Fibroblast of skin of left quadriceps (primary cell): ENCODE measurements at places on chromosomes 12 and 14.

GRCh38 chr14:97080991-97081390, 283.8 kb downstream of the VRK1 start:
- no peak for DNase-seq

GRCh38 chr12:122894193-122895121, 1.5 kb downstream of the VPS37B start:
- DNase-seq: no peak

DNA sequence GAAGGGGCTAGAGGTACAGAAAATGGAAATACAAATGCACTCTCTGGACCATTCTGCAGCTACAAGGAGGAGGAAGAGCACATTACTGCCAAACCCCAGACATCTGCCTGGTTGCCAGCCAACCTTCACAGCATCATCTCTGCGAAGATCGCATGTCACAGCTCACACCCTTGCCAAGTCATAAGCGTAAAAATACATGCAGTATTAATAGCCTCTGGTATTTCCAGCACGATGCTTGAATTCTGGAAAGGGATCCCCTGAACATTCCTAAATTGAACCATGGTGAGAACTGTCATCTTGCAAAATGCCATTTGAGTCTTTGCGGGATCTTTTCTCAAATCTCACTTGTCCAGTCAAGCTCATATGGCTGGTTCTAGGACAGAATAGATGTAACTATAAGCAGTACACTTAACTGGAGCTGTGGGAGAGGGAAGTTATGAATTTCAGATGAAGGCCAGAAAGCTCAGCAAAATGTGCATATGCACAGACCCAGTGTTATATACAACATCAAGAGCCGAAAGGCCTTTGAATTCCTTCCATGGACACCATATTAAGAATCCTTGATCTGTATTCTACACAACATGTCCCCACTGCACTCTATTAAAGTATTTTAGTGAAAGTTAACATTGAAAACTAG, 211.6 kb downstream of the DUSP6 start:
- DNase-seq: peak; percentile 41

DNA sequence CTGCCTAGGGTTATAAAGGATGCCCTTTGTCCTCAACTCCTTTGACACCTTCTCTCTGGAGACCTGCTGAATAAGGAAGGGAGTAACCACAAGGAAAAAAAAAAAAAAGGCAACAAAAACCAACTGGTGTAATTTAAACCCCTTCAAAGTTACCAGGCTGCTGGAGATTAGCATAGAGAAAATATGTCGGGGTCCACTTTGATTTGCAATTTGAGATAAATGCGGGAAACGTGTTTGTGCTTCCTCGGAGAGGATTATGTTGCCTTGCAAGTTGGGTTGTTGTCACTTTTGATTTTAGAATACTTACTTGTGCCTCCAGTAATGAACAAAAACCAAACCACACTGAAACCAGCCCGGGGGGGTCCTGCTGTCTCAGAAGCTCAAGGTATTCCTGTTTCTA, 200.2 kb upstream of the MYL2 start:
- DNase-seq: no peak

DNA sequence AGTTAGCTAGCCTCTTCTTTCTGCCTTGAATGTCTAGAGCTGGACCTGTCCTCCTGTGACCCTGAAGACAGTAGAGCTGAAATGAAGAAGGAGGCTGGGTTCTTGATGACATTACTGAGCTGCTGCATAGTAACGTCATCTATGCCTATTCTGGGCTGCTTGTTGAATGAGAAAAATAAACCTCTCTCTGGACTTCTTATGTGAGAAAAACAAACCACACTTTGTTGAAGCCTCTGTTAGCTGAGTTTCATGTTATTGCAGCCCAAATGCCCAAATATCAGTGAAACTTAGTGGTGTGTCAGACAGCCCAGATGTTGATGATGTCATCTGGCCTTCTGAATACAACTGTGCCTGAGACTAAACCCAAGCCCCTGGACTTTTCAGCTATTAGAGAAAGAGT, 67.0 kb upstream of the MAX start:
- no peak for DNase-seq

- DNase-seq: peak; percentile 92
Measured at GRCh38 chr12:80186727-80187217, 87.4 kb downstream of the OTOGL start.

- DNase-seq: no peak
Measured at GRCh38 chr12:116366456-116366776, 88.9 kb upstream of the MED13L start.

- DNase-seq: no peak
Measured at GRCh38 chr14:98893675-98894074, 378.3 kb downstream of the BCL11B start.

DNA sequence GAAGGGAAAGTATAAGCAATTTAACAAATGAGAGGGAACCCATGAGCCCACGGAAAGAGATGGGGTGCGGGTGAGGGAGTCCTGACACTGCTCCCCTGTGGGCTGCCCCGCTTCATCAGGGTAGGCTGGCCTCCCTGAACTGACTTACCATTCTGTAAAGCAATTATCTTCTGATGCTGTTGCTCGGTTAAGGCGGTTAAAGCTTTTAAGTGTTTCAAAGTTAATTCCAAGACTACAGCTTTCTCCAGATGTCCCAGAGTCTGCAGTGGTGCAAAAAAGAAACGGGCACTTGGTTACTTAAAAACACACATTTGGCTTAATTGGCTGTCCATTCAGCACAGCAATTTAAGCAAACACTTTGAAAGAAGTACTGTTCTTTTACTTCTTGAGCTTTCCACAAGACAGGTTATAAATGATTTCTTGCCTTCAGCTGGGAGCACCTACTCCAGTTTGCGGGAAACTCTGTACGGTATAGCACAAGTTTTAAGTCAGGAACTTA, 1.3 kb downstream of the BHLHE41 start:
- DNase-seq: no peak

- DNase-seq: no peak
Measured at GRCh38 chr12:124474709-124475108, 92.7 kb downstream of the NCOR2 start.

- no peak for DNase-seq
Measured at GRCh38 chr14:102277874-102278630, 26.9 kb downstream of the MOK start.

GRCh38 chr12:103773109-103773910, 67.7 kb downstream of the NT5DC3 start:
- DNase-seq: no peak

DNA sequence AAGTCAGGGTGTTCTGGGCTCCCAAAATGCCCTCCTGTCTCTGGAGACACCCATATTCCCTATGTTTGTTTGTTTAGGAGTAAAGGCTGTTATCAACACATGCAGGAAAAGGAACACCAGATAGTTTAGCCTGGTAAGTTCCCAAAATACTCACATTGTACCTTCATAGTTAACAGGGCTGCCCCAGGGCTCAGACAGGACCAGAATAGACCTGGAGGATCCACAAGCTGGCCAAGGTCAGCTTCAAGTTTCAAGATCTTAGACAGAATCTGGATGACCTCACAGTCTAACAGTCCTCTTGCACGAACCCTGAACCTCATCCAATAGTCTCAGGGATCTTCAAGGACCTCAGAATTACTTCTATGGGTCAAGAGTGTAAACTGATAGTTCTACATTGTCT, 18.1 kb upstream of the HSP90B1 start:
- DNase-seq: no peak

DNA sequence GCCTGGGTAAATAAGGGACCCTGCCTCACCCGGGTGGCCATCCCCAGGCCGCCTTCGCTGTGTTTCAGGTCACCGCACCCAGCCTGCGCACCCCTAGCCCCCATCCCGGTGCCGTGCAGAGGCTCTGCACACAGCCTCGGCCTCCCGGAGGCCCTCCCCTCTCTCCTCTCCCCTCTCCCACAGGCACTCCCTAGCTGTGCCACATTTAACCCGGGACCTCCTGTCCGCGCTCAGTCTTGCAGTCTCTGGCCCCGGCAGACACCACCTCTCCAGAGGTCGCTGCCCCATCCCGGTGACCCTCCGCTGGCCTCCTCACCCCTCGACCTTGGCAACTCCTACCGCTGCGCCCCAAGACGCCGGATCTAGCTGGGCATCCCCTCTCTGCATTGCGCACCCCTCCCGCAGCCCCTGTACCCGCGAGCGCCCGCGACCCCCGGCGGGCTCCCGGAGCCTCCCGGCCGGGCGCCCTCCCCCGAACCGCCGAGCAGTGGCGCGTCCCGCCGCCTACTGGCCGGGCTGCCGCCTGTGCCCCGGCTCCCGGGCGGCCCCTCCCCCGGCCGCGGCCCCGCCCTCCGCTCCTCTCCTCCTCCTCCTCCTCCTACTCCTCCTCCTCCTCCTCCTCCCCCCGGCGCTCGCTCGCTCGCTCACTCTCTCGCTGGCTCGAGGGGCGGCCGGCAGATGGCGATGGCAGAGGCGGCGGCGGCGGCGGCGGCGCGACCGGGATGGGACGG, 120.7 kb downstream of the AACS start:
- DNase-seq: peak; percentile 56

DNA sequence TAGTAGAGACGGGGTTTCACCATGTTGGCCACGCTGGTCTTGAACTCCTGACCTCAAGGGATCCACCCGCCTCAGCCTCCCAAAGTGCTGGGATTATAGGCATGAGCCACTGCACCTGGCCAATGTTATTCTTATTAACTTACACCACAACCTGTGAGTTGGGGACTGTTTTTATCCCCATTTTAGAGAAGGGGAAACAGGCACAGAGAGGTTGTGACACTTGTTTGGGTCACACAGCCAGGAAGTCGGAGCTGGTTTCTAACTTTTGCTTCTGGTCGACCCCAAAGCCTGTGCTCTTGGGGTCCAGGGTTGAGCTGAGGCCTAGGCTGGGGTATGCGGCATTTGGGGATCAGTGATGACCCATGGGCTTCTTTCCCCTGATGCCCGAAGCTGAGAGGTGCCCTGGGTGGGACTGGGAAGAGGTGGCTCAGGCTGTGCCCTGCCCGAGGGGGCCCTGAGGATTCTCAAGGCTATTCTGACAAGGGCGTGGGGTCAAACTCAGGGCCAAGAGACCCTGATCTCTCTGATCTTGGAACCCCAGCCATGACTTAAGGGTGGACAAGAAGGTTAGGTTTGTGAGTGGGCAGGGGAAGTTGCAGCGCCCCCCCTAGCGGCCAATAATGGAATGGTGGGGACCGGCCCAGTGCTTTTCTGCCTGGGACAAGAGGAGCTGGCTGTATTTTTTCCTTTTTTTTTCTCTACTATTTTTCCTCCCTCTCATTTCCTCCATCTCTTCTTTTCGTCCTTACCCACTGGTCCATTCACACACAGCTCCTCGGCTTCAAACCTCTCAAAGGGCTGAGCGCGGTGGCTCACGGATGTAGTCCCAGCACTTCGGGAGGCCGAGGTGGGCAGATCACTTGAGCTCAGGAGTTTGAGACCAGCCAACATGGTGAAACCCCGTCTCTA, 3.0 kb downstream of the SDSL start:
- DNase-seq: no peak

DNA sequence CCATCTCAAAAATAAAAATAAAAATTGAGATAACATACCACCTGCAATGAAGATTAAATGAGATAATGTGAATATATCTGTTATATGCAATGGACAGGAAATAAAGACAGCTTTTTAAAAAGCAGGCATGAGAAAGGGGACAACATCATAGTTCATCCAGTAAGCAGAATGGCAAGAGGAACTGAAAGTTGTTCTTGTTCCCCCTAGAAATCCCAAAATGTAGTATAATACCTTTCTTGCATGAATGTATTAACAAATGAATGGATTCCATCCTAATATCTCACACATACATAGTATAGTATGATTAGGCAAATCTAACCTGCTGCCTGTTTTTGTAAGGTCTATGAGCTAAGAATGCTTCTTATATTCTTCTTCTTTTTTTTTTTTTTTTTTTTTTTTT, 31.4 kb downstream of the FGD6 start:
- DNase-seq: no peak

DNA sequence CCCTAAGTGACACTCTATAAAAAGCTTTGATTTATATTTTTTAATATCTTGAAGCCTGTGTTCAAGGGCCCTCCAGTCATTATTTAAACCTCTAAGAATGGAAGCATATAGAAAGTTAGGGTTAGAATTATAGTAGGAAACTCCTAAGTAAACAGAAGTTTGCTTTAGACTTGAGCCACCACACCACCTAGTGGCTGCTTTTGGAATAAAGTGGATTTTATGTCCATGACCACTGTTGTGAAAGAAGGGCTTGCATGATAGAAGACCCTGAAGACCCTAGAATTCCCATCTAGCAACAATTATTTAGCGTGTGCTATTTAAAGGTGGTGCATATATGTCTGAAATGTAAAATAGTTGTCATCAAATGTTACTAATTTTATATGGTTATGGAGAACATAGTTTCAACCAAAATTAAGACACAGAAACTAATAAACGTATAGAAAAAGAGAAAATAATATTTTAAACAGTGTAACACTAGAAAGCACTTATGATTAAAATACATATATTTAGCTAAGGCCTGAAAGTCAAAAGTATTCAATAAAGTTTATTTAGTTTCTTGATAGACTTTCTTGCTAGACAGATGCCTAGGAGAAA, 21.3 kb downstream of the LRRIQ1 start:
- no peak for DNase-seq

DNA sequence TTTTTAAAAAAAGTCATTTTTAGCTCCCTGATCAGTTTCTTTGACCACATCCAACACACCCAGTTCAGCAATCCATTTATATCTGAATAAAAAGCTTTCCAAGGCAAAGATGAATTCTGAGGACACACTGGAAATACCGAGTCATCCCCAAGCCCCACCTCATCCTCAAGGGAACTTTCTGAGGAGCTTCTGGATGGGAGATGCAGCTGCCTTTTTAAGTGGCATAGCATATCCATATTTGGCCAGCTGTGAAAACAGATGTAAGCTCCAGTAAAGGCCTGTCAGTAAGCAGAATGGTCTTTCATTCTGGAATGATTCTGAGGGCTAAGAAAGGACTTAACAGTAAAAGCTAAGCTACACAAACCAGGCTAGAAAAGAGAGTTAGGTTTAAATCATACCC, 18.4 kb downstream of the ZFYVE1 start:
- peak; percentile 37 for DNase-seq

GRCh38 chr14:76351941-76352340, 24.0 kb upstream of the ESRRB start:
- DNase-seq: no peak

DNA sequence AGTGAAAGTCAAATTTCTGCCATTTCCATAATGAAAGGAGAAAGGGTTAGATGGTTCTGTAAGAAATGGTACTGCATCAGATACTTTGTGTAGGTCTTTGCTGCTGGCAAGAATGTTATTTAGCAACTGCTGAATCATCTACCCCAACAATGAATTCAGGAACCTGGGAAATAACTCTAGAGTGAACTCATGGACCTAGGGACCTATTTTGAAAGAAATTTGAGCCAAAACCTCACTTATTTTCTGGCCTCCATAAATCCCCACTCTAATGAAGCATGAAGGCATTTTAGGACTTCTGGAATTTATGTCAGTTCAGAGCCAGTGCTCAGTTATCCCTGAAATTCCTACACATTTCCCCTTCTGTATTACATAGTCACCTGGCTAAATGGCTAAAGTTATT, 50.9 kb upstream of the CPNE8 start:
- DNase-seq: no peak
